ENCODE measurements at places on chromosomes 1 and 21.

DNA sequence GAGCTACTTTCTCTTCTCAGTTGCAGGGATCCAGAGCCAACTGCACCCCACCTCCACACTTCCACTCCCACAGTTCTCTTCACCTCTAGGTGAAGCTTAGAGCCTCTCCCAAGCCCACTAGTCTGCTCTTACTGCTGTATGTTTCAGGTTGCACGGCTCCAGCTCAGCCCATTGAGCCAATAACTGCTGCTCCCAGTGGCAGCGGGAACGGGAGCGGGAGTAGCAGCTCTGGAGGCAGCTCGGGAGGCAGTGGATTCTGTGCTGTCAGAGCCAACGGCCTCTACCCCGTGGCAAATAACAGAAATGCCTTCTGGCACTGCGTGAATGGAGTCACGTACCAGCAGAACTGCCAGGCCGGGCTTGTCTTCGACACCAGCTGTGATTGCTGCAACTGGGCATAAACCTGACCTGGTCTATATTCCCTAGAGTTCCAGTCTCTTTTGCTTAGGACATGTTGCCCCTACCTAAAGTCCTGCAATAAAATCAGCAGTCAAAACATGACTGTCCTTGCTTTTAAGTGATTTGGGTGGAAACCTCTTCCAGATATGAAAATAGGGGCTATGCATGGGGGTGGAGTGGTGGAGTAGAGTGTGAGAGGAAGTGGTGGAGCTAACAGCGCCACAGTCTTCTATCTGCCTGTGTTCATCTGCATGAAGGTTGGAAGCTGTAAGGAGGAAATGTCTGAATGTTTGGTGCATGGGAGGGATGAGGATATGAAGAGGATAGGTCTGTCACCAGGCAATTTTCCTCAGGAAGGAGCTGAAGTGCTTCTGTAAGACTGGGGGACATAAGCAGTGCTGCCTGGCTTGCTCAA, 29.6 kb downstream of the CHIA start:
- DNase-seq, result no peak

- DNase-seq, result no peak
Observed at GRCh38 chr1:33993301-33993700, 129.4 kb downstream of the HMGB4 start.

DNA sequence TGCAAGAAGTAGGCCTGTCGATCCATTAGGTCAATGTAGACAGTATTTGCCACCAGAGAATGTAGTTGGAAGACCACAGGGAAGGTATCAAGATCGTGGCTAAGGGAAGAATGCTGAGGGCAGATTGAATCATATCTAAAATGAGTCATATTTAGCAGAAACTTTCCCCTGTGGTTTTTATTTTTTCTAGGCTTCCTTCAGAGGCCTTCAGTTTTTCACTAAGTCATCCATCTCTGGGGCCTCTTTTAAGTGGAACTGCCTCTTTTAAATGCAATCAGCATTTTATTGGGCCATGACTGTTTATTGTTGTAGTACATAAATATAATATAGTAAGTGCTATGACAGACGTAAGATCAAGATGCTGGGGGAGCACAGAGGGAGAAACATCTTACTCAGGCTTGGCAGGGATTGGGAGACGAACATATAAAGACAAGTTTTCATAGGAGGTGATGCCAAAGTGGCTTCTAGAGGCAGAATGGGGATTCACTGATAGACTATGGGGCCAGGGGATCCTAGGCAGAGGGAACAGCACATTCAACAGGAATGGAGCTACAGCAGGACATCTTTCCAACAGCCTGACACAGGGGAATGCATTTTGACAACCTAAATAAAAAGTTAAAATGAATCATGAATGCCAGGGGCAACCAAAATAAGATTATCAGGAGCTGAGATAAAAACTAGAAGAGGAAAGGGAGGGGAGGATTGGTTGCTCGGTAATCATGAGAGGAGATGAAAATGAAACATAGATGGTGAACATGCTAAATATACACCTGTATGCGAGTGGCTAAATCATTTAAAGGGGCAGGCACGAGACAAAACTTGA, 20.1 kb downstream of the UBE2U start:
- no peak for DNase-seq

GRCh38 chr1:230922620-230923019, 54.3 kb upstream of the C1orf198 start:
- no peak for DNase-seq

- no peak for DNase-seq
Observed at GRCh38 chr1:229452956-229453801, 19.3 kb upstream of the ACTA1 start.

- DNase-seq, result no peak
Observed at GRCh38 chr1:164796916-164797315, 237.9 kb downstream of the PBX1 start.

DNA sequence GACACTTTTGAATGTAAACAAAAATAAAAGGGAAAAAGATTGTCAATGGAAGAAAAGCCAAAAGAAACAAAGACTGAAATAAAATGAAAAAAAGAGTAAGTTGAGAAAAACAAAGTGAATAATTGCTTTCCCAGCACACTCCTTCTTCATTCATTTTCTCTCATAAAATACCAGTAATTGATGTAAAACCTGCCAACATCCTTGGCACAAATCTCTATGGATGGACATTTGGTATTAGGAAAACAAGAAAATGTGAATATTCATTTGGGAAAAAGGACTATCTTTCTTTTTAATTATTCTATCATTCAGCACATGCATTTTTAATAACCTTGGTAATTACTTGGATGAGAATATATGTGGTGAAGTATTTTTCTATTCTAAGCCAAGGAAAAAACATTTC, 204.4 kb upstream of the TNR start:
- no peak for DNase-seq

GRCh38 chr21:41345934-41346685, 15.7 kb upstream of the MX2 start:
- no peak for DNase-seq

DNA sequence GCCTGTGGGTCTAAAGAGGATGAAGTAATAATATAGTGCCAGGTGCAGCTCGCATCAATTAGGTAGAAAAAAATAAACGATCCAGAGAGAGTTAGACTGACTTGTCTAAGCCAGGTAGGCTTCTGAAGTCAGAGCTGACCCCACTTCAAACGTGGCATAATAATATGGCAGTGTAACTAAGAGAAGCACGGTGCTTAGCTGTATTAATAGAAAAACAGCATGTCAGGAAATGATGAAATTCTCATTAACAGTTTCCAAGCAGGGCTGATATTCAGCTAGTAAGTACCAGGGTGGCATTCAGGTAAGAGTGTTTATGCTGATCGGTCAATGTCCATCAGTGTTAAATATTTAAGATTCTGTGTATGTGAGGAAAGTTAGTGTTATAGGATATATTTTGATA, 145.8 kb upstream of the SAMSN1 start:
- no peak for DNase-seq

- DNase-seq, result no peak
Observed at GRCh38 chr1:25848531-25848930, 10.7 kb downstream of the AUNIP start.

DNA sequence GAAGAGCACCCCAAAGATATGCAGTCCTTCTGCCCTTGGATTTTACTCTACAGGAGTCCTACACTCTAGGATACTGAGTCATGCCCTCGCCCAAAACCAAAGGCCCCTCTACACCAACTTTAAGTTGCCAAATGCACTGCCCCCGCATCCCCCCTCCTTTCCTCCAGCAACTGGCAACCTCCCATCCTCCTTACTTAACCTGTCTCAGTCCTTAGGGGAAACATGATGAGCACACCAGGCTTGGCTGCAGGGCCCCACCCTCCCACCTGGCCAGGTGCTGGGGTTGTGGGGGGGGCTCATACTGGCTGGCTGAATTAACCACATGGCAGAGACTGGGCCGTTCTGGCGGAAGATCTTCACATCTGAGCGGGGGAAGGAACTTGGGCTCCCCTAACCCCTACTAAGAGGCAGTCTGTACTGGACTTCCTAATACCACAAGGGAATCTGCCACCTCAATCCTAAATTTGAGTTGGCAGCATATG, 1.2 kb downstream of the HDGF start:
- DNase-seq, result no peak

- no peak for DNase-seq
Observed at GRCh38 chr1:11474826-11475225, 4.1 kb upstream of the DISP3 start.

DNA sequence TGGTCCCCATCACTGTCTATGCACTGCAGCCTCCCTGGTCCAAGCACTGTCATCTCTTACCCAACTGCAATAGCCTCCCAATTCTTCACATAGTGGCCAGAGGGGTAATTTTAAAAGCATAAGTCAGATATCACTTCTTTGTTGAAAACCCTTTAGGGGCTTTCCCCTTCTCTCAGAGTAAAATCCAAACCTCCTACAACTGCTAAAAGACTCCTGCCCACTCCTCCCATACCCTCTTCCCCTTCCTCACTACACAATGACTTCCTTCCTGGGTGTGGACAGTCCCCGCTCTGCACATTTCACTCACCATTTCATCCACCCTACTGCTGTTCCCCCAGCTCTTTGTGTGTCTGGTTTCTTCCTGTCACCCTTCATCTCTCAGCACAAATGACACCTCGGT, 8.3 kb downstream of the MCOLN2 start:
- DNase-seq, result no peak

DNA sequence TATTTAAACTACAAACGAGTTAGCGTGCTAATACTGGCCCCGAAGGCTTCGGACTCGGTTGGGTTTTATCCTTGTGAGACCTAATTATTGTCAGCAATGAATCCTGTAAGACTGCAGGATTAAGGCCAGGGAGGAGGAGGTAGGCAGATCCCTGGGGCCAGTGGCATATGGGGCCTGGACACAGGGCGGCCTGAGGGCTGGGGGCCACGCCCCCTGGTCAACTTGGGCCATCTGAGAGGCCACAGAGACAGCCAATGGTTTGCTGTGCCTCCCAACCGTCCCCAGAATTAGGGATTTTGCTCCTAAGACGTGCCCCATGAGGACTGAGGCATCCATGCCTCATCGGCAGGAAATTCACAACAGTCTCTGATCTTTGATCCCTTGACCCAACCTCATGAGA, 31.1 kb upstream of the DISP3 start:
- DNase-seq, result no peak

DNA sequence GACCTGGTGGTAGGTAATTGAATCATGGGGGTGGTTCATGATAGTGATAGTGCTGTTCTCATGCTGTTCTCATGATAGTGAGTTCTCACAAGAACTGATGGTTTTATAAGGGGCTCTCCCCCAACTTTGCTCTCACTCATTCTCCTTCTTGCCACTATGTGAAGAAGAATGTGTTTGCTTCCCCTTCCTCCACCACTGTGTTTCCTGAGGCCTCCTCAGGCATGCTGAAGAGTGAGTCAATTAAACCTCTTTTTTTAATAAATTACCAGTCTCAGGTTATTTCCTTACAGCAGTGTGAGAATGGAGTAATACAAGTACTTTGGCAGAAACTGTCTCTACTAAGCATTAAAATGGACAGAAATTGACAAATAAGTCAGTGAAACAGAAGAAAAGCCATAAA, 21.6 kb downstream of the RAB3GAP2 start:
- no peak for DNase-seq

DNA sequence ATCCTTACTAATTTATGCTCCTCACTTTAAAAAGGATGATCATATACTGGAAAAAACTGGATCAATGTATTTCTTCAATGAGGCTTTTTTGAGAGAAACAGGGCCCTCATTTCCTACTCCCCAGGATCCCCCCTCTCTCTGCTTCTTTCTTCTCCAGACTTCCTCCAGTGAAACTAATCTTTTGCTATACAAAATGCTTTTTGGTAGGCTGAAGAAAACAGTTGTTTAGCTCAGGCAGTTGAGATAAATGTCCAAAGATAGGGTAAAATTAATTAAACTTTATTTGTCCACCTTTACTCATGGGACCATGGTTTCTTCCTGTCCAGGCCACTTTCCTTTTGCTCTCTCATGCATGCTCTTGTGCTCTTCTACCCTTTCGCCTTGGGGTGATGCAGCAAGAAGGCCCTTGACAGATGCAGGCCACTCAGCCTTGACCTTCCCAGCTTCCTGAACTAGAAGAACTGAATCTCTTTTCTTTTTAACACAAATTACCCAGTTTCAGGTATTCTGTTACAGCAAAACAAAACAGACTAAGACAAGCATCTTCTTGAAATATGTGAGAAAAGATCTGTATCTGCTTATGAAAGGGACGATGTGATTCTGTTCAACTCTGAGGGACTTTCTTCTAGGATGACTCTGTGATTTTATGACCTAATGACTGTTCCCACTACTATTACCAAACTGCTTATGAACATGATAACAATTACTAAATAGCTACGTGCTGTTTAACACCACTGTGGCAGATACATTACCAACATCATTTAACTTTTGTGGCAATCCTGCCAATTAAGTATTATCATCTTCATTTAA, 63.7 kb downstream of the NVL start:
- DNase-seq, result no peak

GRCh38 chr1:203638950-203639349, 12.3 kb downstream of the ATP2B4 start:
- no peak for DNase-seq

DNA sequence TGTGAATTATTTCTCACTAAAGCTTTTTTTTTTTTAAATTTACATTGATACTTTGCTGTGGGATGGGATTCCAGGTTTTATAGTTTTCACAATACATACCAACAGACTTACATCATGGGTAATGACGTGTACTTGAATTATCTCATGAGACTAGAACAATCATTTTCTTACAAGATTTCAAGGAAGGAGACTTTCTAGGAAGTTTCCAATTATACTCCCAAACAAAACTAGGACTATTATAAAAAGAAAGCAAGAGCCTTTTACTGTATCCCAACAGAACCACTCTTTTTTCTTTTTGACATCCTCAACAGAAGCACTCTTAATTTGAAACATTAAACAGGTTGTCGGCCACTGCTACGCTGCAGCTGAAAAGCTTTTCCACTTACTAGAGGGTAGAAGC, 48.7 kb downstream of the TESK2 start:
- no peak for DNase-seq

DNA sequence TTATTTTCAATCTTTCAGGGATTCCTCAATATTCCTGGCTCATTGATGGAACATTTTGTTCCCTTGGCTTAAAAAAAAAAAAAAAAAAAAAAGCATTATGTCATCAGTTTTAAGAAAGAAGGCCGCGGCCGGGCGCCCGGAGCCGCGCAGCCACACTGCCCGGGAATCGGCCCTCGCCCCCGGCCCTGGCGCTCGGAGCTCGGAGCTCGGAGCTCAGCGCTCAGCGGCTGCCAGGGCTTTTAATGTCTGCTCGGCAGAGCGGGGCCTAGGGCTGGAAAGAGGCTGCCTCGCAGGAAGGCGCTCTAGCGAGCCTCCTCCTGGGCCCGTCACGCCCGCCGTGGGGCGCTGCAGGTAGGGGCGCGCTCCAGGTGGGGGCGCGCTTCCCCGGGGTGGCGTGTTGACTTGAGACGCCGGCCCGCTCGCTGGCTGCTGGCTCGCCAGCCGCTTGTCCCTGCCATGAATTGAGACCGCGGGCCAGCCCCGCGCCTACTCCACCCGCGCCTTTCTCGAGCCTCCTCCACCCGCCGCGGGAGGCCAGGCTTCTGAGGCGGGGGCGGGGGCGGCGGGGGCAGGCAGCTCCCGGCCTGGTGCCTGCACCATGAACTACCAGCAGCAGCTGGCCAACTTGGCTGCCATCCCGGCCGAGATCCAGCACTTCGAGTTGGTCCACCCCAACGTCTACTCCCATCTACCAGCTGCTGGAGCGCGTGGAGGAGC, 5.4 kb upstream of the TDRD5 start:
- no peak for DNase-seq

Measured in activated CD4-positive, CD25-positive, alpha-beta regulatory T cell (primary cell).